Panc1 (cell line): ENCODE measurements at places on chromosomes 7 and 10. TPM values are rescaled to one million over a fixed set of nuclear protein-coding genes. Genes with fewer than 3 reads are reported as not detected.

PLPP4 gene
- total RNA-seq, result 0.18 TPM

CHST15 gene
- total RNA-seq, result 33.2 TPM

HOXA3 gene
- total RNA-seq, result 30.2 TPM

DKK1 gene
- total RNA-seq, result 563 TPM

GCC1 gene
- 19.1 TPM for total RNA-seq

C10orf53 gene
- not detected for total RNA-seq

WNT16 gene
- total RNA-seq, result 0.39 TPM

OR6V1 gene
- total RNA-seq, result not detected

SYCE1 gene
- not detected for total RNA-seq

DNA sequence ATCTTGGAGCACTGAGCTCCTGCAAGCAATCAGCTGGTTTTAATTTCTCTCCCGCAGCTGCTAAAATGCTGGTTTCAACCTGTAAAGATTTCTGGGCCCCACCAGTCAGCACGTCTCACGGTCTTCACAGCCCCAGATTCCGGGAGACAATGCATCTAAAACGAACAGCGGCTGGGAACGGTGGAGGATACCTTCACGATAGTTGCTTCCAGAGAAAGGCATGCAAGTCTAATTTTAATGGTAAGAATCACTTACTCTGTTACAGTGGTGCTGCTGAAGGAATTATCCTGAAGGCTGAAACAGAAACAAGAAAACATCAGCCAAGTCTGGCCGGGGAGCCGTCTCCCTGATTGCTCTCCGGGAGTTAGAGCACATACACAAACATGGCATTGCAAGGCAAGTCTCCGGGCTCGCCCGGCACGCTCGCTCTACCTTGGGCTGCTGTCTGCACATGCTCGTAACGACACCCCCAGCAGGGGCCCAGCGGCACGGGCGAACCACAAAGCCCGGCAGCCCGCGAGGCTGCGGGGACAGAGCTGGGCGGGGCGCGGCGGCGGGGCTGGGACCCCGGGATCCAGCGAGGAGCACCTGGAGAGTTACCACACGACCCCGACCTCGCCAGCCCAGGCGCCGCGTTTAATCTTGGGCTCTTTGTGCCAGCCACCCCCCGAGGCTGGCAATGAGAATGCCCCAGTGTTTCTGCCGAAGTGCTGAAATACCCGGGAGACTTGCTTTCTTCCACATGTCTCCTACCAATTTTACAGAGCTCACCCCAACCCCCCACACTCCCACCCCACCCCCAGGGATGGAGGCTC lies at the start of gene FAM13C:
Gene FAM13C, minus strand, starts transcription at position 406 of the 815 bp plus-strand sequence. Its CDS starts 89 bp downstream, at position 317.
- H3K4me3 ChIP-seq, result peak within 1 kb of the TSS; percentile 46
- no peak for DNase-seq
- H3K27ac ChIP-seq, result no peak within 1 kb of the TSS

GRCh38 chr10:58064714-58065528 lies 202.8 kb downstream of the IPMK start:
- 0 out of 2 replicates have a peak, but pooled peaks cover 2% of the 10 kb centered on the region for H3K27me3 ChIP-seq
- H3K4me1 ChIP-seq, result no peaks in the 10 kb centered on the region
- H3K27ac ChIP-seq, result no peak overlapping the region

- no peak for DNase-seq
- H3K27ac ChIP-seq, result peak overlapping the region; percentile 25; the same call in 1 of the 2 replicates
- no peaks in the 10 kb centered on the region for H3K36me3 ChIP-seq
- no peaks in the 10 kb centered on the region for H3K27me3 ChIP-seq
Measured at GRCh38 chr10:69223028-69223342, 2.9 kb downstream of the HKDC1 start.

DNA sequence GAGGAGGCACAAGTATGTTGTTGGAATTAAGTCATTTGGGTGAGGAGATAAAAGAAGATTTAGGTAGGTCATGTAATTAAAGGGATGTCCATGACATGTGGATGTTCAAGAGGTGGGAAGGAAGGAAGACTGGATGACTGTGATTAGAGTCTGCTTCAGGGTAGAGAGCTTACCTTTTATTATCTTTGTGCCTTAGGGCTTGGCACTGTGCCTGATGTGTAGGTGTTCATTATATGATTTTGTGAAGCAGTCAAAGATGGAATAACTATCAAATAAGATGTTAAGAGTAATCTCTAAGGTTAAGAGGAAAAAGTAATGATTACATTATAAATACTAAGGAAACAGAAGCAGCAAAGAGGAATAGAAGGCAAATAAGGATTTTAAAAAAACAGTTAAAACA lies 97.8 kb downstream of the CDK14 start:
- H3K4me3 ChIP-seq, result no peak overlapping the region
- DNase-seq, result no peak
- H3K27me3 ChIP-seq, result no peaks in the 10 kb centered on the region
- H3K4me1 ChIP-seq, result no peaks in the 10 kb centered on the region
- no peak overlapping the region for H3K27ac ChIP-seq
- no peaks in the 10 kb centered on the region for H3K36me3 ChIP-seq

GRCh38 chr7:112782498-112782897 lies 7.7 kb downstream of the TMEM168 start:
- DNase-seq, result no peak
- no peak overlapping the region for H3K27ac ChIP-seq
- H3K27me3 ChIP-seq, result no peaks in the 10 kb centered on the region
- H3K36me3 ChIP-seq, result no peaks in the 10 kb centered on the region
- no peaks in the 10 kb centered on the region for H3K4me1 ChIP-seq

GRCh38 chr10:108249940-108250339 lies 1085.4 kb upstream of the SORCS1 start:
- no peaks in the 10 kb centered on the region for H3K4me1 ChIP-seq
- DNase-seq, result no peak
- no peaks in the 10 kb centered on the region for H3K27me3 ChIP-seq
- no peak overlapping the region for H3K4me3 ChIP-seq

DNA sequence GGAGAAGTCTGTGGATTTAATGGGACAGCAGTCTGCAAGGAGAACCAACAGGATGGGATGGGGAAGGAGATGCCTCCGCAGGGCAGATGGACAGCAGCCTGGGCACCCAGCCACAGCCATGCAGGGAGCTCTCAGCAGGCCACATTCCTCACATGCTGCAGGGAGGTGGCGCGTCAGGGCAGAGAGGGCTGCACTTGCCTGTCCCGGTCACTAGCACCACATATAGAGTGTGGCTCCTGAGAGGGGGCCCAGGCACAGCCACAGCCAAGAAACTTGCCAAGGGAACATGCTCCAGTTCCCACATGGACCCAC lies 86.8 kb upstream of the ZMIZ1 start:
- no peak for DNase-seq
- no peak overlapping the region for H3K4me3 ChIP-seq
- no peaks in the 10 kb centered on the region for H3K36me3 ChIP-seq
- H3K27ac ChIP-seq, result no peak overlapping the region
- no peaks in the 10 kb centered on the region for H3K4me1 ChIP-seq

DNA sequence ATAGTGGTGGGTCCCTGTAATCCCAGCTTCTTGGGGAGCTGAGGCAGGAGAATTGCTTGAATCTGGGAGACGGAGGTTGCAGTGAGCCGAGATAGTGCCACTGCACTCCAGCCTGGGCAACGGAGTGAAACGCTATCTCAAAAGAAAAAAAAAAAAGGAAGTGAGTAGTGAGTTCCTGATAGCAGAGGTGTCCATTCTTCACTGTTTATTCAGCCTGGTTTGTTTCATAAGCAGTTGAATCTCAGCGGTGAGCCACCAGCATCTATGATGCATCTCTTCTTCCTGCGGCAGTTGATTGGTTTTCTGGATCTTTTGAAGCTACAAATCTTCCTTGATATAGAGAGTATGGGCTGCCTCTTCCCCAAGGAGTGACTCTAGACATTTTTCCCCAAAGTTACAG lies 316.1 kb upstream of the MTPN start:
- DNase-seq, result no peak
- H3K36me3 ChIP-seq, result no peaks in the 10 kb centered on the region
- no peaks in the 10 kb centered on the region for H3K27me3 ChIP-seq
- H3K27ac ChIP-seq, result no peak overlapping the region

DNA sequence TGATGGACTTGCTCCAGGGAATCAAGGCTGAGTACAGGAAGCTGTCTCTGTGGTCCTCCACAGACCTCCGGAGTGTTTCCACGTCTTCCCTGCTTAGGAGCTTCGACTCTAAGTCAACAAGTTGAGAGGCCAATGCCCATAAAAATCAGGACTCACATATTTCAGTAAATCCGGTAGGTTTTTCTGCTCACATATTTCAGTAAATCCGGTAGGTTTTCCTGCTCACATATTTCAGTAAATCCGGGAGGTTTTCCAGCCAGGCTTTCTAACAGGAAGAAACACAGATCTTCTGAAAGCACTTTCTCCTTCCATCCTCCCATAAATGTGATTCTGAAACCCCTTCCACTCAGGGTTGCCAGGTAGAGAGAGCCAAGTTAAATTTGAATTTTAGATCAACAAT lies 340.1 kb upstream of the SHH start:
- no peaks in the 10 kb centered on the region for H3K36me3 ChIP-seq
- H3K4me3 ChIP-seq, result no peak overlapping the region
- H3K4me1 ChIP-seq, result 0 out of 2 replicates have a peak, but pooled peaks cover 9% of the 10 kb centered on the region
- H3K27me3 ChIP-seq, result no peaks in the 10 kb centered on the region
- no peak overlapping the region for H3K27ac ChIP-seq

GRCh38 chr10:88989824-88990383 lies 694 bp upstream of the FAS start:
- peaks cover 24% of the 10 kb centered on the region for H3K4me1 ChIP-seq
- peak overlapping the region; percentile 87 for H3K4me3 ChIP-seq
- no peak for DNase-seq
- no peaks in the 10 kb centered on the region for H3K27me3 ChIP-seq
- no peaks in the 10 kb centered on the region for H3K36me3 ChIP-seq

- H3K4me1 ChIP-seq, result no peaks in the 10 kb centered on the region
- no peaks in the 10 kb centered on the region for H3K36me3 ChIP-seq
- no peak overlapping the region for H3K27ac ChIP-seq
- DNase-seq, result no peak
Measured at GRCh38 chr10:125023255-125023654, 81.3 kb downstream of the ZRANB1 start.

GRCh38 chr7:77954773-77955555 lies 156.4 kb downstream of the PHTF2 start:
- H3K27me3 ChIP-seq, result no peaks in the 10 kb centered on the region
- H3K4me3 ChIP-seq, result no peak overlapping the region
- H3K36me3 ChIP-seq, result no peaks in the 10 kb centered on the region; the same call in 1 of the 2 replicates
- H3K4me1 ChIP-seq, result no peaks in the 10 kb centered on the region
- DNase-seq, result no peak
- H3K27ac ChIP-seq, result no peak overlapping the region

- H3K27me3 ChIP-seq, result peaks cover 2% of the 10 kb centered on the region; the same call in 1 of the 2 replicates
- no peaks in the 10 kb centered on the region for H3K4me1 ChIP-seq
- H3K4me3 ChIP-seq, result no peak overlapping the region
- no peaks in the 10 kb centered on the region for H3K36me3 ChIP-seq
- H3K27ac ChIP-seq, result no peak overlapping the region
Measured at GRCh38 chr7:30196408-30196807, 61.6 kb downstream of the MTURN start.

GRCh38 chr7:45147858-45148652 lies 9.5 kb upstream of the RAMP3 start:
- H3K27ac ChIP-seq, result no peak overlapping the region
- DNase-seq, result no peak
- H3K27me3 ChIP-seq, result no peaks in the 10 kb centered on the region
- no peaks in the 10 kb centered on the region for H3K4me1 ChIP-seq
- no peak overlapping the region for H3K4me3 ChIP-seq
- H3K36me3 ChIP-seq, result no peaks in the 10 kb centered on the region

- H3K27me3 ChIP-seq, result no peaks in the 10 kb centered on the region
- H3K4me3 ChIP-seq, result no peak overlapping the region
- H3K4me1 ChIP-seq, result no peaks in the 10 kb centered on the region
- H3K27ac ChIP-seq, result no peak overlapping the region
- no peak for DNase-seq
Measured at GRCh38 chr7:10707519-10707918, 266.2 kb upstream of the PHF14 start.

DNA sequence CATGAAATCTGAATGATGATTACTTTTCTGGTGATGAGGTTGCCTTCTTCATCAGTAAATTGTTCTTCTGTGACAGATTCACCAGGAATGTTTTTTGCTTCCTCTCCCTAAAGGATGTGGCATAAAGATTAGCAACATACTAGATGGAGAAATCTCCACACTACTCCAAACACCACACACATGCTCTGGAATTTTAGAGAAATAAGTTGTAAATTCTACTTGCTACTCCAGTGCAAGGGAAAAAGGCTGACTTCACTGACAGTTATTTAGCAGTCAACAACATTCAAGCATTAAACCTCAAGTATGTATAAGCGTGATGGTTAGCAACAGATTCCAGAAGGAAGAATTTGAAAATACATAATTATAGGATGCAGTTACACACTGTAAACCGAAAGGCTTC lies 137.9 kb upstream of the CCDC6 start:
- H3K36me3 ChIP-seq, result no peaks in the 10 kb centered on the region
- no peaks in the 10 kb centered on the region for H3K4me1 ChIP-seq
- H3K27ac ChIP-seq, result no peak overlapping the region
- no peak overlapping the region for H3K4me3 ChIP-seq

DNA sequence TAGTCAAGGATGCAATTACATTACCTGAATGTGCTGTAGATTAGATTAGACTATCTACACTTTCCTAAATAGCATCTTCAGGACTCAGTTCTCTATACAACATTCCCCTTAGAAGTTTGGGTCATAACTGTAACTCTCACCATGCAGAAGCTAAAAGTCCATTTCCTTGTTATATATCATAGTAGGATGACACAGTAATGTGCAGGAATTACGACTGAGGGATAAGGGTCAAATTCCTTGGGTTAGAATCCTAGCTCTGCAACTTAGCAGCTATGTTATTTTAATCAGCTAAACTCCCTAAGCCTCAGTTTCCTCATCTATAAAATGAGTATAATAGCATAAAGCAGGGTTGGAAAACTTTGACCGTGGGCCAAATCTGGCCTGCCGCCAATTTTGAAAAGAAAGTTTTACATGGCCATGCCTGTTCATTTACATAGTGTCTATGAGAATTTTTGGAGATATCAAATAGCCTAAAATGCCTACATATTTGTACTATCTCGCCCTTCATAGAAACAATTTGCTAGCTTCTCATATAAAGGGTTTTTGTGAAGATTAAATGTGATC lies 14.8 kb downstream of the NRCAM start:
- H3K27ac ChIP-seq, result no peak overlapping the region
- no peak for DNase-seq
- H3K4me1 ChIP-seq, result no peaks in the 10 kb centered on the region
- peaks cover 7% of the 10 kb centered on the region; the same call in 1 of the 2 replicates for H3K27me3 ChIP-seq
- no peak overlapping the region for H3K4me3 ChIP-seq

- peaks cover 3% of the 10 kb centered on the region; the same call in 1 of the 2 replicates for H3K4me1 ChIP-seq
- H3K36me3 ChIP-seq, result no peaks in the 10 kb centered on the region
- DNase-seq, result no peak
- H3K27ac ChIP-seq, result no peak overlapping the region
- H3K4me3 ChIP-seq, result no peak overlapping the region
Measured at GRCh38 chr10:58477122-58477521, 35.5 kb upstream of the BICC1 start.
